ENCODE measurements at places on chromosomes 11 and 22.

- H3K36me3 ChIP-seq: no peaks in the 10 kb centered on the region
- no peaks in the 10 kb centered on the region for H3K27me3 ChIP-seq
- H3K4me1 ChIP-seq: peaks cover 33% of the 10 kb centered on the region
- no peak overlapping the region for H3K4me3 ChIP-seq
- no peak for DNase-seq
These were observed 10.7 kb downstream of the TAB1 start for GRCh38 chr22:39410264-39410663.

GRCh38 chr11:77308838-77309237 is 7.4 kb upstream of the GDPD4 start:
- H3K36me3 ChIP-seq: no peaks in the 10 kb centered on the region
- no peak overlapping the region for H3K27ac ChIP-seq
- no peaks in the 10 kb centered on the region for H3K4me1 ChIP-seq
- DNase-seq: no peak
- no peaks in the 10 kb centered on the region for H3K27me3 ChIP-seq
- no peak overlapping the region for H3K4me3 ChIP-seq

DNA sequence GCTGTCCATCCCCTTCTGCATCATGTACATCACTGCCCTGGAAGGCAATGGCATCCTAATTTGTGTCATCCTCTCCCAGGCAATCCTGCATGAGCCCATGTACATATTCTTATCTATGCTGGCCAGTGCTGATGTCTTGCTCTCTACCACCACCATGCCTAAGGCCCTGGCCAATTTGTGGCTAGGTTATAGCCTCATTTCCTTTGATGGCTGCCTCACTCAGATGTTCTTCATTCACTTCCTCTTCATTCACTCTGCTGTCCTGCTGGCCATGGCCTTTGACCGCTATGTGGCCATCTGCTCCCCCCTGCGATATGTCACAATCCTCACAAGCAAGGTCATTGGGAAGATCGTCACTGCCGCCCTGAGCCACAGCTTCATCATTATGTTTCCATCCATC is 337 bp downstream of the OR52B6 start:
- no peak overlapping the region for H3K27ac ChIP-seq
- DNase-seq: no peak
- H3K27me3 ChIP-seq: no peaks in the 10 kb centered on the region
- no peaks in the 10 kb centered on the region for H3K36me3 ChIP-seq

DNA sequence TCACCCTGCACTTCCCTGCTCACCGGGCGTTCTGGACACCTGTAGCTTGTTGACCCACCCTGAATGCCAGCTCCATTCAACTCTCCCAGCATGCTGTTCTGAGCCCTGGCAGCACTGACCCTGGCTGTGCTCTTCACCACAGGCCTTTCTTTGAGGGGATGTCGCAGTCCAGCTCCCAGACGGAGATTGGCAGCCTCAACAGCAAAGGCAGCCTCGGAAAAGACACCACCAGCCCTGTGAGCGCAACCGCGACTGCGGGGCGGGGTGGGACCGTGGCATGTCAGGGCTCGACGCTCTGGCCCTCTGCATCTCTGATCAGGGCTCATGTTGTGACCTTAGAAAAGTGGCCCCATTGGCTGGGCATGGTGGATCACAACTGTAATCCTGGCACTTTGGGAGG is 47.4 kb upstream of the RAB1B start:
- H3K27ac ChIP-seq: peak overlapping the region; percentile 99
- peaks cover 29% of the 10 kb centered on the region for H3K4me1 ChIP-seq
- no peak overlapping the region for H3K4me3 ChIP-seq

- H3K27me3 ChIP-seq: no peaks in the 10 kb centered on the region
- H3K27ac ChIP-seq: peak overlapping the region; percentile 61
- peaks cover 80% of the 10 kb centered on the region for H3K4me1 ChIP-seq
- H3K4me3 ChIP-seq: peak overlapping the region; percentile 47
- H3K36me3 ChIP-seq: peaks cover 9% of the 10 kb centered on the region
- no peak for DNase-seq
These were observed 11.8 kb downstream of the TBC1D10A start for GRCh38 chr22:30314915-30315314.

- no peaks in the 10 kb centered on the region for H3K4me1 ChIP-seq
- no peak overlapping the region for H3K4me3 ChIP-seq
- H3K27ac ChIP-seq: no peak overlapping the region
- DNase-seq: no peak
- H3K27me3 ChIP-seq: no peaks in the 10 kb centered on the region
These were observed 183.2 kb downstream of the GRIA4 start for GRCh38 chr11:105793092-105793491.

DNA sequence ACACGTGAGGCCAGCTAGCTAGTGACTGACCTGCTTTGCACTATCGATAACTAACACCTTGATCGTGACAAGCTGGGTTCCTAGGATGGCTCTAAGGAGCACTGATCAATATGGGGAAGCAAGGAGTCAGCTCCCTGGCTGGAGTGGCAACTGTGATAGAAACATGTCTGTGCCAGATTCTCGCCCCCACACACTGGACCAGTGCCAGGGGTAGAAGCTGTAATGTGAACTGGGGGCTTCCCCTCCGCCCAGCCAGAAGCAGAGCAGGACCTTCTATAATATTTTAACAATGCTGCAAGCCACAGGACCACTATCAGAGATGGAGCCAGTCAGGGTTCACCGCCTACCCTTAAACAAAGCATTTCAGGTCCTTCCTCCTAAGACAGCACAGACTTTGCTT is 96.5 kb downstream of the DSCAML1 start:
- DNase-seq: no peak
- H3K4me3 ChIP-seq: no peak overlapping the region
- peaks cover 27% of the 10 kb centered on the region for H3K27me3 ChIP-seq
- no peaks in the 10 kb centered on the region for H3K4me1 ChIP-seq

DNA sequence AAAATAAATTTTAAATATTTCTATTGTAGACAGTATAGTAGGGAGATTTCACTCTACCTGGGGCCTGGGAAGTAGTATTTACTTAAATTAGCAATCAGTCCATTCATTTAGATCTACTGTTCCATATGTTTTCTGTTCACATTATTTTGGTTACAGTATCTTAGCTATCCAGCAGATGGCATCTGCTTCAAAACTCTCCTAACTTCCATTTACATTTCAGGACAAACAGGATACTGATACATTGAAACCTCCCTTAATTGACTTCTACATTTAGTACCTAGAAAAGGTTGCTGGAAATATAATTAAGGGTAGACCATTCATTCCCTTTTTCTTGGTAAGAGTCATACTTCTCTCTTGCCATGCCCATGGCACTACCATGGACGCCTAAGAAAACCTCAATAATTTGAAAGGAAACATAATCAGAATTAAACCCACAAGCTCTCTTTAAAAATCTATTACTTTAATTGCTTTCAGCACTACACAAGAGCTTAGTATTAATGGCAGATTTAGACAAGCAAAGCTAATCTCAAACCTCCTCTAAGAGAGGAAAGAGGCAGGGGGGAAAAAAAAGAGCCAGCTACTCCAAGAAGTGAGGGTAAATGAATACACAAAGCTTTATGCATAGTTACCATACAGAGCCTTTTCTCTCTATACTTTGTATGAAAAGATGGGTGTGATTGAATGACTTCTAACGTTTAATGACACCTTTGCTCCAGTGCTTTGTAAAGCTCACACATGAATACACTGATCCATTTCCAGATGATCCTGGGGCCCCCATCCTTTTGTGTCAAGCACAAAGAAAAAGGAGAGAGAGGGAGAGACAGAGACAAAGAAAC is 131.2 kb upstream of the MTMR2 start:
- peaks cover 28% of the 10 kb centered on the region for H3K4me1 ChIP-seq
- H3K4me3 ChIP-seq: no peak overlapping the region
